Fibroblast of mammary gland (primary cell): ENCODE measurements at places on chromosomes 3 and 15.

DNA sequence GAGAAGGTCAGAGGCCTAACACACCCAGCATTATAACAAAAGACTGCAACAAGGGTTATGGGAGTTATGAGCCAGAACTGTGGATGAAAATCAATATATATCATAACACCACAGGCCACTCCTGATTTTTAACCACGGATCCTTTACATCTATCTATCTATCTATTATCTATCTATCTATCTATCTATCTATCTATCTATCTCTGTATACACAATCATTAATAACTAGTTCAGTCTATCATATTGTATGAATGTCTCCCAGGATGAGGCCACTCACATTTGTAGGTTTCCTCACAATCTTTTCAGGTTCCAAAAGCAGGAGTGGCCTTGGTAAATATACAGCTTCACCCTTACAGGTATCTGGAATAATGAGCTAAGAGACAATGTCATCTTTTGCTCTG is 94.2 kb downstream of the PDCD6IP start:
- no peak for DNase-seq

GRCh38 chr15:89747708-89748682 is 3.1 kb downstream of the MESP1 start:
- no peak for DNase-seq

DNA sequence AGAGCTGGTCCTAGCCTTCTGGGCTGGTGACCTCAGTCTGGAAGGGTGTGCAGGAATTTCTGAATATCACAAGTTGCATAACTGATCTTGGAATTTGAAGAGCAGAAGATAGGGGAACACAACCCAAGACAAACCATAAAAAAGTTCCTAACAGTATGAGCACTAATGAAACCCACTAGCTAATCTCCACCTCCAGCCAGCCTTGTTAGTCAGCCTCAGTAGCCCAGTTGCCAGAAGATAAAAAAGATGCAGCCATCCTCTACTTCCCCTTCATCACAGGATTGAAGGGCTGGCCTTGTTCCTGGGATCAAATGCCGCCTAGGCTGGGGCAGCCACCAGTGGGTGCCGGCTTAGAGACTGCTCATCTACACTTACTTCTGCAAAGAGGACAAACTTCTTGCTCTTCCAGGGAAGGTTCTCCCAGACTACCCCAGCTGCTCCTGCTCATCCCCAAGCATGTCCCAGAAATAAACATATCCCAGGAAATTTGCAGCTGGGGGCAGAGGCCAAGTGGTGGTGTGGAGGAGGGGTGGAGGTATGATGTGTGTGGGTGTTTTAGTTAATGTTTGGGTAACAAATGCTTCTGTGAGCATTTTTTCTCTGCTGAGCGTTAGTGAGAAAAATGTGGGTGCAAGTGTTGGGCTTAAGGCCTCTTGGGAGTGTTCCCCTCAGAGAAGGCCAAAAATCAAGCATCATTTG is 9.2 kb upstream of the ITGA11 start:
- DNase-seq: no peak

- no peak for DNase-seq
Measured at GRCh38 chr3:167054926-167055325, 325.2 kb downstream of the ZBBX start.

GRCh38 chr3:169430707-169431404 is 232.7 kb downstream of the MECOM start:
- no peak for DNase-seq

DNA sequence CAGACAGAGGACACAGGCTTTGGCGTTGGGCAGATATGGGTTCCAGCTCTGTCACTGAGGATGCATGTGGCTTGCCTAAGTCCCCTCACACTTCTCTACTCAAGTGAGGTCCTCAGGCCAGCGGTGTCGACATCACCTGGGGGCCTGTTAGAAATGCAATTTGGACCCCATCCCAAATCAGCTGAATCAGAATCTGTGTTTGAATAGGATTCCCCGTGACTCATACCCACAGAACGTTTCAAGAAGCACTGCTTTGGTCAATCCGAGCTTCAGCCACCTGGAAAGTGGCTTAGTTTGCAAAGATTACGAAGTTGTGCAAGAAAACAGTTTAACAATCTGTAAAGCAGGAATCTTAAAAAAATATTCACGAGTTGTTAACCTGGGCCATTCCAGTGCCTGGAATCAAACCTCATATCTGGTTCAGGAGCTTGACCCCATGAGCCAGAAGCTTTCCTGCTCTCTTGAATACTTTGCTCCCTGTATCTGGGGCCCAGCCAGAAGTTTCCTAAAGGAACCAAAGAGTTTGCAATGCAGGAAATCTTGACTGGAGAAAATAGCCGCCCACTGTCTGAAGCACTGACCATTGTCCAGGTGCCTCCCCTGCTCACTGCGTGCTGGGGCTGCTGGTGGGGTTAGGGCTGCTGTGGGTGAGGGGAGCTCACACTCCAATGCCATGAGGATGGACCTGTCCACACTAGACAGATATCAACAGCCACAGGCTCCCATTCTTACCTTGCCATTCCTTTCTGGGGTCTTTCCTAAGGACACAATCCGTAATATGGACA is 208.5 kb upstream of the LINGO1 start:
- peak; percentile 86 for DNase-seq

DNA sequence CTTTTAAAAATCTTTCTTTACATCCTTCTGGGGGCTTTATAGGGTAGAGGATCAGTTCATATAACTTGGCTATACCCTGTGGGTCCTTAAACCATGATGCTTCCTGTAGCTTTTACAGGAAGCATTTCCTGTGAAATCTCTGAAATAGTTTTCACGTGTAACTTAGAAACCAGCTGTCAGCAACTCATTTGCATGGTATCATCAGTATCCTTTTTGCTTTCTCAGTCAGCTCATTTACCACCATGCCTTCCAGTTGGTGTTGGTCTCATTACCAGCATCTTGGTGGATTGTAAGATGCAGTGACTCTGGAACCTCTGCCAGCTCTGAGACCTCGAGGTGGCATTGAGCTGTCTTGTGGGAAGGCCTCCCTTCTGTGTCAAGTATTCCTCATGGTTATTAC is 96.7 kb upstream of the MYZAP start:
- no peak for DNase-seq

- no peak for DNase-seq
Measured at GRCh38 chr3:163924600-163924999, 1153.7 kb downstream of the SI start.

DNA sequence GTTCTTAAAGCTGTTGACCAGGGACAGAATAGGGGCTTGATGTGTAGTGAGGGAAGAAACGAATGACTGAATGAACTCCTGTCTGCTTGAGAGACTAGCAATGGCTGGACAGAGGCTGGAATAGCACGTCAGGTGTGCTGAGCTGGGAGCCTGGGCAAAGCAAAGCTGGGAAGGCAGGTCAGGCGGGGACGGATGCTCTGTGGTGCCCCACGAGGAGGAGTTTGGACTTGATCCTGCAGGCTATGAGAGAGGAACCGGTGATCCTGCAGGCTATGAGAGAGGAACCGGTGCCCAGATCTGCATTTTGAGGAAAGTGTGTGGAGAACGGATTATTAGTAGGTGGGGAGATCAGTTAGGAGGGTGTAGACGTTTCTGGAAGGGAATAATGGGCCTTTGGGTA is 31.3 kb upstream of the PSTPIP1 start:
- DNase-seq: no peak

DNA sequence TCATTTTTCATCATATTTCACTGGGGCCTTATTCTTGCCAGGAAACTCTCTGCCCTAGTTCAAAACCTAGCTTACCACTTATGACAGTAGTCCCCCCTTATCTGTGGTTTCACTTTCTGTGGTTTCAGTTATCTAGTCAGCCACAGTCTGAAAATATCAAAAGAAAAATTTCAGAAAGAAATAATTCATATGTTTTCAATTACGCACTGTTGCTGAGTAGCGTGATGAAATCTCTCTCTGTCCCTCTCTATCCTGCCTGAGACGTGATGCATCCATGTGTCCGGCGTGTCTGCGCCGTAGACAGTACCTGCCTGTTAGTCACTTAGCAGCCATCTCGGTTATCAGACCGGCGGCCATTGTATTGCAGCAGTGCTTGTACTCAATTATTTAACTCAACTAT is 369.9 kb upstream of the MCTP2 start:
- DNase-seq: peak; percentile 55

GRCh38 chr3:193049935-193050334 is 132.3 kb upstream of the MB21D2 start:
- DNase-seq: no peak

- no peak for DNase-seq
Measured at GRCh38 chr3:61591300-61591699, 29.9 kb downstream of the PTPRG start.

DNA sequence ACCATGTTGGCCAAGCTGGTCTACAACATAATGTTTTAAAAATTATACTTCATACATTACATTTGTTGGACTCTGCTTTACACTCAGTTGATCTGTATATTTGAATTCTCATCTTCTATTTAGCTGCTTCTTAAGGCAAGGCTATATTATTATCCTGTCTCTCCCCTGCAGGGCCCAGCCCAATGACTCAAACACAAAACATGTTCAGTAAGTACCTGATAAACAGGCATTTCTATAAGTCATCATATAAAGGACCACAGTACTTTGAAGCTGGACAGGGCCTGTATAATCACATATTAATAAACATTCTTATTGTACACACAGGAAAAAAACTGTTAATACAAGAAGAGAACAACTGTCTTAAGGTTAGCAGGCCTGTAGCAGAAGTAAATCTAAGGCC is 36.2 kb downstream of the NGLY1 start:
- DNase-seq: no peak

DNA sequence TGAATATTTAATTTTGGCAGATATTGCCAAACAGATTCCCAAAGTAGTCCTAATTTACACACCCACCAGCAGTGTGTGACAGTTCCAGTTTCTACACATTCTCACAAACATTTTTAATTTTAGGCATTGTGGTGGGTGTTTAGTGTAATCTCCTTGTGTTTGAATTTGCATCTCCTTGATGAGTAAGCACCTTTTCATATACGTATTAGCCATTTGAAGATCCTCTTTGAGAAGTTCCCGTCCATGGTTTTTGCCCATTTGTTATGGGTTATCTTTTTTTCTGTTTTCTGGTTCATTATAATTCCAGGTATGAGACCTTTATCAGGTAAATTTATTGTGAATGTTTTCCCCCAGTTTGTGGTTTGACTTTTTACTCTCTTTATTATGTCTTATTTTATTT is 2.3 kb upstream of the TM4SF19 start:
- DNase-seq: no peak

GRCh38 chr15:28107111-28107903 is 8.2 kb upstream of the OCA2 start:
- peak; percentile 22 for DNase-seq

DNA sequence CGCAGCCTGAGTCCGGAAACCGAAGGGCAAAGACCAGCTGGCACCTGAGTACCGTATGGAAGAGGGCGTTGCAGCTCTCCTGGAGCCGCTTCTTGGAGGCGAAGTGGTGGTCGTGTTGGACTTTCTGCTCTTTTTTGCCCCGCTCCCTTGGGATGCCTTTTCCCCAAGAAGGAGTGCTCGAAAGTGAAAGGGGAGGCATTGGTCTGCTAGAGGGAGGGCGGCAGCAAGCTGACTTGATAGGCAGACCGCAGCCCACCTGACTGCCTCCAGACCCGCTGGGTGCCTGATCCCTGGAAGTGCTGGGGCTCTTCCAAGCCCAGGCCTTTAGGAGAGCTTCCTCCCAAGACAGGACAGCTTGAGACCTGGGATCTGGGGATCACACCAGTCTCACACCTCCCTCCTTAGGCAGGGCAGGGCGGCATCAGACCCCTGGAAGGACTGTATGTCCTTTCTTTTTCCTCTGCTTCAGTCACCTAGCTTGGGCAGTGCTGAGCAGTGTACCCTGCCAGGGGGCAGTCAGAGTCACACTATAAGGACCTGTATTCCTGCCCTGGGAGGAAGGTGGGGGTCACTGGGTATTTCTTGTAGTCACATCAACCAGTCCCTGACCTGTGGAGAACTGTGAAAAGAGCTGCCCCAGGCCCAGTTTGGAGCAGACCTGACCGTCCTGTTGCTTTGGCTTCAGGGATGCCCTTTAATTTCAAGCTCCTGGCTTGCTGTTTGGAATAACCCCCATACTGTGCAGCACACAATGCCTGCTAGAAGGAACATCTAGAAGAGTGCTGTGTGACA is 2.1 kb downstream of the ACVR2B start:
- peak; percentile 5 for DNase-seq

GRCh38 chr3:94011233-94011711 is 17.1 kb downstream of the STX19 start:
- DNase-seq: no peak

DNA sequence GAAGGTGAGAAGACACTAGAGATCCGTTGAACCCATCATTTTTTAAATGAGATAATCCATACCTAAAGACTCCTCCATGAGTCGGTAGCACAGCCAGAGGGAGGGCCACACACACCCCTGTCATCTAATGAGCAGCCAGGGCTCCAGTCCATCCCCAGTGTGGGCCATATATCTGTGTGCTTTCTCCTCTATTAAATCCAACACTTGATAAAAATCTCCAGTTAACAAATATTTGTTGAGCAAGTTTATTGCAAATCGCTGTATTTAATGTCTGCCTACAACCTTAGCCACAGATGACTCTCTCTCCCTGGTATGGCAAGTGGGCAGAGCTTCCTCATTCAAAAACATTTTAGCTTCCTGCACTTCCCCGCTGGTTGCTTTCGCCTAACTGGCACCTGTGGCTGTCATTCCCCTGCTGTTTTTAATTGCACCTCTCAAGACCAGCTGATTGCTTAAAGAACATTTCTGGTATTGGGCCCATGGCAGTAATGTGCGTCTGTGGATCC is 82.8 kb downstream of the SMAD3 start:
- peak; percentile 81 for DNase-seq

- DNase-seq: no peak
Measured at GRCh38 chr15:29283381-29283780, 13.8 kb upstream of the NSMCE3 start.

- DNase-seq: peak; percentile 45
Measured at GRCh38 chr15:51024735-51025453, 69.8 kb downstream of the TNFAIP8L3 start.

DNA sequence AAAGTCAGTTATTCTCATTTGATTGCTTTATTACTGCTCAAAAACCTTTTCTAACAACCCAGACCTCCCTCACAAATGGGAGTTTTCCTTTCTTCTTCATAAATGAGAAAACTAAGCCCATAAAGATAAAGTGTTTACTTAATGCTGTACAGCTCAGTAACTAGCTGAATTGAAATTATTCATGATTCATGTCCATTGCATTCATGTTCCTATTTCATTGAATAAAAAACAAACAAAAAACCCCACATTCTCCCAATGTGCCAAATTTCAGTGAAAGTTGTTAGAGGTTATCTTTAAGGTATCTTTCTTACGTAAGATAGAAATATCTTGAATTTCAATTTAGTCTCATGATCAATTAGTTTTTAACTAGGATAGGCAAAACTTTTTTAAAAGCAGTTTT is 2.8 kb downstream of the PLSCR2 start:
- peak; percentile 37 for DNase-seq

DNA sequence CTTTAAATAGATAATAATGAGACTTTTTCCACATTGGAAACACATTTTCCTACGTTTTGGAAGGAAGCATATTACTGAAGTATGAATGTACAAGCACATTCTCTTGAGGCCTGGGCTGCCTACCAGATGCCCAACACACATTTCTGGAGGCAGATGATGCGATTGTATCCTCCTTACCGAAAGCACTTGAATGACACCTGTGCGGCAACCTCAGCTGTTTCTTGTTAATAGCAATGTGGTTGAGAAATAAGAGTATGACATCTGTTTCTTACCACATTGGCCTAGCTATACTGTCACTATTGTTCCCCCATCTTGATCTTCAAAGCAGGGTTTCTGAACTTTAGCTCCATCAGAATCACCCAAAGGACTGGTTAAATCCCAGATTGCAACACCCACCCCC is 84.8 kb downstream of the ARPP21 start:
- DNase-seq: no peak

- DNase-seq: peak; percentile 9
Measured at GRCh38 chr3:1139071-1139470, 46.2 kb downstream of the CNTN6 start.
